ENCODE measurements at places on chromosomes 6 and 20.
A peak's percentile ranks its signal among the peaks of the same experiment; 100 is the strongest.

DNA sequence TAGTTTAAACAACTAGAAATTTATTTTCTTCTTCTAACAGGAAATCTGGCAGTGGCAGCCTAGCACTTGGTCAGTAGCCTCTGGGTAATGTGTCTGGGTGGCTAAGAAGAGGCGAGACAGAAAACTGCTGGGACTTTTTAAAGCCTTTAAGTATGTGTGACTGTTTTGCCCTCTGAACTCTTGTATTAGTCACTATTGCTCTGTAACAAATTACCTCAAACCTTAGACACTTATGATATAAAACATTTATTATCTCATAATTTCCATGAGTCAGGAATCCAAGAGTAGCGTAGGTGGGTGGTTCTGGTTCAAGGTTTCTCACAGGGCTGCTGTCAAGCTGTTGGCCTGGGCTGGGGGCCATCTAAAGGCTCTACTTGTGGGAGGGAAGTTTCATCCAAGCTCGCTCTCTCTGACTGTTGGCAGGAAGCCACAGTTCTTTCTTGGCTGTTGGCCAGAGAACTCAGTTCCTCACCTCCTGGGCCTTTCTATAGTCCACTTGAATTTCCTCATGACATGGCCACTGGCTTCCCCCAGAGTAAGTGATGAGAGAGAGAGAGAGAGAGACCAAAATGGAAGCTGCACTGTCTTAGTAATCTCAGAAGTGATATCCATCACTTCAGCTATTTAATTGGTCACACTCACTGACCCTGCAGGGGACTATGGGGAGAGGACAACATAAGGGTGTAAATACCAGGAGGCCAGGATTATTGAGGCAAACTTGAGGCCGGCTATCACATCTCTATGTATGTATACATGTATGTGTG is 17.4 kb upstream of the TBC1D22B start:
- peak; percentile 97 for DNase-seq

GRCh38 chr6:162576016-162576415 is 151.6 kb downstream of the PRKN start:
- no peak for DNase-seq

- no peak for DNase-seq
These were observed 381.5 kb downstream of the TFAP2A start for GRCh38 chr6:10033223-10033829.

DNA sequence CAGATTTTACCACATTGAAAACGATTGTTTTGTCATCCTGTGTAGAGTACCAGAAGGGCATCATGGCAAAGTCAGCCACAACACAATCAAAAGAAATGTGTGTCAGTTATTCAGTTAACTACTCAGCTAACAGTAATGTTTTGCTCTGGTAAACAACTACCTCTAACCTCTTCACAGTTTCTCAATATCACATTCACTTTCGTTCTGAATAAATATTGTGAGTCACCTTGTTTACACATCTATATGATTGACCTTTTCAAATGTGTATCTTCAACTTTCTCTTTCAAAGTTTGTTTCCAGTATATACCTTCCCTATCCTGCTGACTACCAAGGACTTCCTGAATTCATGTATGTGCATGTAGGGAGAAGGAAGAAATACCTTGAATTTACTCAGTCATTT is 216.6 kb upstream of the UFL1 start:
- no peak for DNase-seq

DNA sequence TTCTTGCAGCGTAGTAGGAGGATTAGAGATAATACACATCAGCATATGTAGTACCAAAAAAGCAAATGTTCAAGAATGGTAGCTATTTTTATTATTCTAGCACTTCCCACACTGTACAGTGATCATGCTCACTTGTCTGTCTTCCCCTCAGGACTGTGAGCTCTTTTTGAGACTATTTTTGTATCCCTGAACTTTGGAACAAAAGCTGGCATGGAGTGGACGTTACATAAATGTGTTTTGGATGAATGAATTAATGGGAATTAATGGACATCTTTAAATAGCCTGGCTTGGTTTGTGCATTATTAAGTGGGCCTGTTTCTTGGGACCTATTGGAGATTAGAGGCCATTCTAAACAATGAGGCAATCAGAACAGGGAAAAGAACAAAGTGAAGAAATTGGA is 243.7 kb downstream of the CD83 start:
- no peak for DNase-seq

GRCh38 chr6:73030257-73030656 is 195.0 kb downstream of the KHDC1L start:
- DNase-seq: peak; percentile 48

Data from mammary epithelial cell (primary cell).